ENCODE measurements at places on chromosomes 16 and 17.

- no peak for DNase-seq
These were observed 165.1 kb downstream of the PPM1E start for GRCh38 chr17:58920773-58921172.

GRCh38 chr16:84271866-84272265, 22.8 kb upstream of the WFDC1 start:
- no peak for DNase-seq

DNA sequence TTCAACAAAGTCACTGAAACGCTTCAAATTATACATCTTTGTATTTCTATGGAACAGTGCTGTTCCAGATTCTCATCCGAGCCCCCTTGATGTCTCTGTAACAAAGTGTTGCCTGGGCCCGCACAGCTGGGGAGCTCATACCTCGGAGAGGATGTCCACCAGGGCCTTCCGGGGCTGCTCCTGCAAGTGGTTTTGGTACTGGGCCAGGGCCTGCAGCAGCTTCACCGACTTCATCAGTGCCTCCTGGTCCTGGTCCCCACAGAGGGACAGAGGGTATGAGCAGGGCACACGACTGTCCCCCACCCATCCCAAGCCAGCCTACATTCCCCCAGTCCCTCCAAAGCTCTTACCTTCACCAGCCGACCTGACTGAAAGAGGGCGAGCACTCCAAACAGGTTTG, 1.5 kb downstream of the MYBBP1A start:
- DNase-seq = no peak

DNA sequence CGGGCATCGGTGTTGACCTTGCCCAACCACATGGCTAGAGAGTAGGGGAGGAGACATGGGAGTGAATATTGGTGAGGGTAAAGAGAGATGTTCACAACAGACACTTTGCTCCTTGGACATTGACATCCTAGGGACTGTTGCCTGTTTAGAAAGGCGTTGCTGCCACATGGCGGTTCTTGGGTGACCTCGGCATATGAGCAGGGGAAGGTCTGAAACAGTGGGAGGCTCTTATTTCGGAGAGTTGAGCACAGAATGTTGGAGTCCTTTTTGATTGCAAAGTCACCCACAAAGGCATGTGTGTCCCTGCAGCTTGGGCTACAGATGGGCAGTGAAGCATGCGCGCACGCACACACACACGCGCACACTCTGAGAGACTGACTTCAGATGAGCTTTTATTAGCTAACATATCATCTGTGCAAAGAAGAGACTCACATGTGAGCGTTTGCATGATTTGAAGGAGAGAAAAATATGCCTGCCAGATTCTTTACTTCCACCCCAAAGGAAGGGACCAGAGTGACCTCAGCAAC, 104.4 kb downstream of the SHISA9 start:
- no peak for DNase-seq

GRCh38 chr16:47254756-47255155, 111.0 kb upstream of the NETO2 start:
- peak; percentile 30 for DNase-seq

GRCh38 chr16:55116165-55116920, 185.7 kb downstream of the IRX5 start:
- no peak for DNase-seq

DNA sequence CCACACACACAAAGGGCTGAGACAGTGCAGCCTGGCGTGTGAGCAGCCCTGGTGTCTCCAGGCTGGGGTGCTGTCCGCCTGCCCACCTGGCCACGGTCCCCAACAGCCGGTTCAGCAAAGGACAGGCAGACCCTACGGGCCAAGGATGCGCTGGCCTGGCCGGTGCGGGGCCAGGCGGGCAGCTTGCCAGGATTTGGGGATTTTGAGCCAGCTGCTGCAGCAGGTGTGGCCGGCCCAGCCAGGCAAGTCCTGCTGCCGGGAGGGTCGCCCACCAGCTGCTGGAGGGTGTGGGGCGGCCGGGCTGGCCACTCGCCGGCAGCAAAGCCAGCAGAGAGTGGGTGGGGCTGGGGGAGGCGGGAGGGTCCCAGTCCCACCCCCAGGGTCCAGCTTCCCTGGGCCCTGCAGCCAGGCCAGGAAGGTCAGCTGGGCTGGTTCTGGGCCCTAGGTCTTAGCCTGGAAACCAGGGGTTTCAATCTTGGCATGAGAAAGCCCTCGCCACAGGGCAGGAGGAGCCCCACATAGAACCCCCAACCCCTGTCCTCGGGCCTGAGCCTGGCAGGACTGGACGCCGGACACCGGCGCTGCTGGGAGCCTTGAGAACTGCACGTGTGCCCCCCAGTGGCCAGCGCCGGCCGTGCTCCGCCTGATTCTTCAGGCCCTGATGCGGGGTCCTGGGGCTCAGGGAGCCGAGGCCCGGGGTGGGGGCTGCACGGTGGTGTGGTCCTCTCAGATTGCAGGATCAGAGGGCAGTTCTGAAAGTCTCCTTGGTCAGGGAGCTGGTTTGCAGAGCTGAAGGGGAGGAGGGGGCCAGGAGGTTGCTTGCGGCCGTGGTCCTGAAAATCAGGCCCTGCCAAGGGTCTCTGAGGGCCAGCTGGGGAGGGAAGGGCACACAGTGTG, 17.6 kb upstream of the SSTR5 start:
- DNase-seq = peak; percentile 77

GRCh38 chr16:12600116-12600515, 203.6 kb downstream of the CPPED1 start:
- DNase-seq = no peak

DNA sequence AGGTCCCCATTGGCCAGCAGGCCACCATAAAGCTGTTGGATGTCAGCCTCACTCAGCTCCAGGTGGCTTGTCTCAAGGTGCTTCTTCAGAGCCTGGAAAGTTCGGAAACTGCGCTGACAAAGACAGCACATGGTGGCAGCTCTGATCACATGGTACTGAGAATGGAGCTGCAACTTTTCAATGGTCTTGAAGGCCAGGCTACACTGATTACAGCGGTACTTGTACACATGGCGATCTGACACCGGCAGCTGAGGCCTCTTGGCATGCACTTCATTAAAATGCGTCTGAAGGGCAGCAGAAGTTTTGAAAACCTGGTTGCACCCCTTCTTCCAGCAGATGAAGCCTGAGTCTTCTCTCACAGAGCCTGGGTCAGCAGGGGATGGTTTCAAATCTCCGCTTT, 249.7 kb downstream of the ZFHX3 start:
- no peak for DNase-seq

- peak; percentile 90 for DNase-seq
These were observed 143.8 kb upstream of the CRHR1 start for GRCh38 chr17:45640141-45640850.

GRCh38 chr16:49833085-49833484, 22.8 kb downstream of the ZNF423 start:
- peak; percentile 45 for DNase-seq

GRCh38 chr17:32318071-32318470, 23.9 kb downstream of the C17orf75 start:
- no peak for DNase-seq

GRCh38 chr16:89010210-89010925, 33.4 kb upstream of the CBFA2T3 start:
- no peak for DNase-seq

GRCh38 chr16:50472472-50472871, 75.7 kb upstream of the NKD1 start:
- no peak for DNase-seq
